IPS DF 6.9 (cell line): ENCODE measurements at places on chromosomes 16 and 17.

- DNase-seq, result no peak
- no peaks in the 10 kb centered on the region for H3K27me3 ChIP-seq
- H3K4me1 ChIP-seq, result no peaks in the 10 kb centered on the region
- H3K27ac ChIP-seq, result no peak overlapping the region
- H3K4me3 ChIP-seq, result no peak overlapping the region
Measured at GRCh38 chr16:56477096-56477878, 25.9 kb downstream of the OGFOD1 start.

- H3K27me3 ChIP-seq, result no peaks in the 10 kb centered on the region
- no peak for DNase-seq
- no peak overlapping the region for H3K4me3 ChIP-seq
- H3K4me1 ChIP-seq, result no peaks in the 10 kb centered on the region
- H3K36me3 ChIP-seq, result no peaks in the 10 kb centered on the region
Measured at GRCh38 chr17:13346996-13347762, 254.6 kb downstream of the HS3ST3A1 start.

DNA sequence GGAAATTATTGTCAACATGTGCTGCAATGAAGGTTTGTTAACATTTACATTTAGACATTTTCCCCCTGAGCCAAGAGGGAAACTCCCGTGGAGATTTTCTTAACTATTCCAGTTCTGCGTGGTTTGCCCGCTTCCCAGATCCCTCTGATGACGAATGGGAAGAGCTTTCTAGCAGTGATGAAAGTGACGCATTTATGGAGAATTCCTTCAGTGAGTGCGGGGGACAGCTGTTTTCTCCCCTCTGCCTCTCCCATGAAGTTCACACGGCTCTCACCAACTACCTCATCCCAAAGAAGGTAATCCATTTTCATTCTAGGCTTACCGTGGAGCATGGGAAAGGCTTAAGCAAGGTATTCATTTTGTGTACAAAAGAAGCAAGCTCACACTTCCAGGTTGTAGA is 18.2 kb downstream of the HEATR3 start:
- DNase-seq, result no peak
- H3K4me3 ChIP-seq, result no peak overlapping the region
- no peaks in the 10 kb centered on the region for H3K4me1 ChIP-seq
- no peaks in the 10 kb centered on the region for H3K27me3 ChIP-seq
- no peak overlapping the region for H3K27ac ChIP-seq

DNA sequence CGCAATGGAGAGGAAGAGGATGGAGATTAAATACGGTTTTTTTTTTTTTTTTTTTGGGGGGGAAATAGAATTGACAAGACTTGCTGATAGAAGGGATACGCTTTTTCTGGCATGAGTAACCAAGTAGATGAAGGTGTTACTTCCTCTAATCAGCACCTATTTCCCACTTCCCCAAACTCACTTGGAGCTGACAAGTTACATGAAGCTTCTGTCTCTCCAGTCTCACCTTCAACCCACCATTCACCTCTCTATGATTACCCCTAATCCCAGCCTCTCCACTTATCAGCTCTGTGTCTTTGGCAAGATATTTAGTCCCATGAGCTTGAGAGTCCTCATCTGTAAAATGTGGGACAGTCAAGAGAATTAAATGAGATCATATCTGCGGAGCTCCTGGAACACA is 185.9 kb upstream of the HS3ST3A1 start:
- no peak for DNase-seq
- no peak overlapping the region for H3K4me3 ChIP-seq
- no peak overlapping the region for H3K27ac ChIP-seq
- H3K4me1 ChIP-seq, result no peaks in the 10 kb centered on the region
- H3K27me3 ChIP-seq, result no peaks in the 10 kb centered on the region

DNA sequence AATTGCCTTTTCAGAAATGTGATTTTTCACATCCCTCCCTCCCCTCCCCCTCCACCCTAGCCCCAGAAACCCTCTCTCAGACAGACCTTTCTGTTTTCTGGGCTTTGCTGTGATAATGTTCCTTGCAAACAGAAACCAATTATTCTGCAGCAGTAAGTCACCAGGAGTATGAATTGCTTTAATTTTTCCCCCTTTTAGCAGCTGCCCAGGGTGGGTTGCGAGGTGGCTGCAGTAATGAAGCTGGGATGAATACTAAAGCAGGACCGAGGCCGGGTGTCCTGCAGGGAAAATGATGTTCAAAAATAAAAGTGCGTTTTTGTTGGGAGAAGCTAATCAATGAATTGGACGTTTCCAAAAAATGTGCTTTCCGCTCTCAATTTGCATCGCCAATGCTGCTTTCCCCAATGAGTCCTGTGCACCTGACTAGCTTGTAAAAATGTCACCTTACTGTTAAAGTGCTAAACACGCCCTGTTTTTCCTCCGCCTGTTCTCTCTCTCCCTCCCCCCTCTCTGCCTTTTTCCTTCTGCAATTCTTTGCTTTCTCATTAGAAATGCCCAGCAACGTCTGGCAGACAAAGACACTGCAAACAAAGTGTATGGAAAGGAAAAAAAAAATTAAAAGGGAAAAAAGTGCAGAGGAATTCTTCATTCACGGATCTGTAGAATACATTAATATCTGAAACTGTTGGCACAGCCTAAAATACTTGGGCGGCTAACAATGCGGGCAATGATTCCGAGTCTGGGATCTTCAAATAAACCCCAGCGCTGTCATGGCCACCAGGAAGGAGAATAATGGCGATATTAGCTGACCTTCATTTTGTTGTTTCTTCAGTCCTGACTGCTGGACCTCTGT is 244.1 kb downstream of the STX8 start:
- H3K4me1 ChIP-seq, result peaks cover 6% of the 10 kb centered on the region; the same call in 1 of the 2 replicates
- no peak for DNase-seq
- no peak overlapping the region for H3K27ac ChIP-seq
- H3K27me3 ChIP-seq, result no peaks in the 10 kb centered on the region; the same call in 1 of the 2 replicates
- H3K36me3 ChIP-seq, result no peaks in the 10 kb centered on the region

DNA sequence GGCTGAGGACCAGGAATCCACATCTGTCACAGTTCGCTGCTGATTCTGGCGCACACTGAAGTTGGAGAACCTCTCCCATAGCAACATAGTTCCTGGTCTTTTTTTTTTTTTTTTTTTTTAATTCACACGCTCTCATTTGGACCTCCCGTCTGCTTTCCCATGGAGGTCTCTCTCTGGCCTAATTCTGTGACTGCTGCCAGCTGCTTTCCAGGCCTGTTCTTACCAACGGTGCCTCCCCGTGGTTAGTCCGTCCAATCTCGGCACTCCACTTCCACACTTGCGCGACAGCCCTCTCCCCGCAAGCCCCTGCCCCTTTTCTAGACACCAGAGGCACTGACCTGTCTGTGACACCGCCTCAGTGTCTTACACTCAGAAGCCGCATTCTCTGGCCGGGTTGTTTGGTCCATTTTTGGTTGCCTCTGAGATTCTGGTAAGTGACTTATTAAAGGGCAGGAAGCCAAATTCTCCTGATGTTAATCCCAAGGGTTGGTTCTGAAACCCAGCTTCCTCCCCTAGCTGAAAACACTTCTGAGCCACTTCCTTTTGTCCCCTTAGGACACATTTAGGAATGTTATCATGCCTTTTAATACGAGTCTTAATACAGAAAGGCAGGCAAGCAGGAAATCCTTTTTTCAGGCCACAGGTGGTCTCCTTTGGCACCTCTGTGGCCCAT is 1.1 kb upstream of the AKTIP start:
- no peak overlapping the region for H3K27ac ChIP-seq
- no peak for DNase-seq
- no peaks in the 10 kb centered on the region for H3K36me3 ChIP-seq
- no peaks in the 10 kb centered on the region for H3K27me3 ChIP-seq

- no peaks in the 10 kb centered on the region for H3K27me3 ChIP-seq
- H3K36me3 ChIP-seq, result no peaks in the 10 kb centered on the region
- H3K4me1 ChIP-seq, result peaks cover 2% of the 10 kb centered on the region; the same call in 1 of the 2 replicates
- H3K4me3 ChIP-seq, result no peak overlapping the region
- no peak for DNase-seq
Measured at GRCh38 chr16:645852-646678, 3.1 kb upstream of the WDR90 start.

GRCh38 chr17:79239205-79239604 is 164.6 kb downstream of the ENGASE start:
- H3K4me1 ChIP-seq, result no peaks in the 10 kb centered on the region
- no peak overlapping the region for H3K4me3 ChIP-seq
- H3K27me3 ChIP-seq, result no peaks in the 10 kb centered on the region
- H3K36me3 ChIP-seq, result no peaks in the 10 kb centered on the region
- no peak for DNase-seq
- H3K27ac ChIP-seq, result no peak overlapping the region

- no peaks in the 10 kb centered on the region for H3K36me3 ChIP-seq
- DNase-seq, result no peak
- H3K4me3 ChIP-seq, result no peak overlapping the region
- H3K27me3 ChIP-seq, result no peaks in the 10 kb centered on the region
Measured at GRCh38 chr16:31404353-31405064, 11.4 kb downstream of the ITGAD start.

GRCh38 chr17:28057731-28058246 is 15.3 kb downstream of the NLK start:
- no peak overlapping the region for H3K4me3 ChIP-seq
- no peak for DNase-seq
- no peaks in the 10 kb centered on the region for H3K36me3 ChIP-seq
- no peaks in the 10 kb centered on the region for H3K4me1 ChIP-seq

- H3K27me3 ChIP-seq, result no peaks in the 10 kb centered on the region
- no peak overlapping the region for H3K27ac ChIP-seq
- H3K4me3 ChIP-seq, result no peak overlapping the region
- DNase-seq, result no peak
- no peaks in the 10 kb centered on the region for H3K36me3 ChIP-seq
Measured at GRCh38 chr17:5819396-5819795, 235.1 kb upstream of the NLRP1 start.

GRCh38 chr17:48639982-48640857 is 14.1 kb upstream of the HOXB9 start:
- no peak overlapping the region for H3K27ac ChIP-seq
- H3K27me3 ChIP-seq, result peaks cover 97% of the 10 kb centered on the region
- H3K4me3 ChIP-seq, result no peak overlapping the region
- DNase-seq, result no peak

DNA sequence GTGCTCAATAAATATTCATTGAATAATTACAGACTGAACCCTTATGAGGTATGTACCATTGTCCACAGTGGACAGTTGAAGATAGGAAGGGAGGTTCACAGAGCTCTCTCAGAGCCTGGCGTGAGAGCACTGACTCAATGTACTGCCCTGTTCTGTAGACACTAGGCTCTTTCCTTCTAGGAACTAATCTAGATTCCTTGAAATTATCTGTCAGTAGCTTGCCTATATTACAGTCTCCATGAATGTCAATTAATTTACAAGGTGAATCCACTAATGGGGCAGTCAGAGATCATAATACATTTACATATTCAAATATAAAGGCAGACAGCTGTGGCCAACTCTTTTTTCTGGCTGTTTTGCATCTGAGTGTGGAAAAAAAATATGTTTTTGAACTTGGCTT is 251.2 kb upstream of the SALL1 start:
- DNase-seq, result no peak
- H3K36me3 ChIP-seq, result no peaks in the 10 kb centered on the region
- H3K4me3 ChIP-seq, result no peak overlapping the region
- no peaks in the 10 kb centered on the region; the same call in 1 of the 2 replicates for H3K27me3 ChIP-seq
- no peaks in the 10 kb centered on the region for H3K4me1 ChIP-seq

GRCh38 chr16:56245197-56245596 is 53.9 kb downstream of the GNAO1 start:
- H3K4me1 ChIP-seq, result 0 out of 2 replicates have a peak, but pooled peaks cover 2% of the 10 kb centered on the region
- H3K4me3 ChIP-seq, result no peak overlapping the region
- H3K27ac ChIP-seq, result no peak overlapping the region
- no peaks in the 10 kb centered on the region for H3K36me3 ChIP-seq

DNA sequence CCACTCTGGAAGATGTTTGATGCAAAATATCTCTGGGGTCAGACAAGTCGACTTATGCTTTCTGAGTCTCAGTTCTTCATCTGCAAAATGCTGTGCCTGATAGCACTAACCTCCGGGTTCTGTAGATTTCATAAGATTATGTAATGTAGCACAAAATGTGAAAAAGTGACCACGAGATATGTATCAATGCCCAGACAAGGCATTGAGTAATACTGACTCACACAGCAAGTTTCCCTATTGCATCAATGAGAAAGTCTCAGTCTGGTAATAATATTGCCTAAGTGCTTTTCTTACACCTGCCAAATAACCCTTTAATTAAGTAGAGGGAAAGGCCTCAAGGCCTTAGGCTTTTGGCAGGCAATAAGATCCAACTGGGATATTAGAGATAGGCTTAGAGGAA is 41.4 kb upstream of the MMP2 start:
- H3K4me3 ChIP-seq, result no peak overlapping the region
- H3K27ac ChIP-seq, result no peak overlapping the region
- DNase-seq, result no peak
- H3K27me3 ChIP-seq, result no peaks in the 10 kb centered on the region
- H3K4me1 ChIP-seq, result no peaks in the 10 kb centered on the region
